ENCODE measurements at places on chromosomes 6 and 20.
A peak's percentile ranks its signal among the peaks of the same experiment; 100 is the strongest.

DNA sequence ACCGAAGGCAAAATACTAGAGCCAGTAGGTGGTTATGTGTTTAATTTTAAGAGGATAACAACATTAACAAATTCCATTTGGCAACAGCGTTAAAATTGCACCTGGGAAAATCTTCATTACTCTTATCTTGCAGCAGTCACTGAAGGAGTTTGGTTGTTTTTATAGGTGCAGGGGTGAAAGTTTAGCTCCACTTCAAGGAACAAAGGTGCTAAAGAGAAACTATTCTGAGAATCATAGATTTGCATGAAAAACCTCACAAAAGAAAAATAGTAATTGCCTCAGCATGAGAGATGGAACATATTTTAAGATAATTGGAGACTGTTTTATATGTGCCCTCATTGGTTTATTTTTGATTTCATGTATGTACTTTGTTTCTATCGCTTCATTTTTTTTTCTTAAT, 444.4 kb downstream of the UTRN start:
- no peak for DNase-seq

- DNase-seq = peak; percentile 59
Observed at GRCh38 chr6:35213824-35214756, at the start of gene SCUBE3. Gene SCUBE3, plus strand, starts transcription at chr6:35213956. Its CDS starts 463 bp downstream, at chr6:35214419.

DNA sequence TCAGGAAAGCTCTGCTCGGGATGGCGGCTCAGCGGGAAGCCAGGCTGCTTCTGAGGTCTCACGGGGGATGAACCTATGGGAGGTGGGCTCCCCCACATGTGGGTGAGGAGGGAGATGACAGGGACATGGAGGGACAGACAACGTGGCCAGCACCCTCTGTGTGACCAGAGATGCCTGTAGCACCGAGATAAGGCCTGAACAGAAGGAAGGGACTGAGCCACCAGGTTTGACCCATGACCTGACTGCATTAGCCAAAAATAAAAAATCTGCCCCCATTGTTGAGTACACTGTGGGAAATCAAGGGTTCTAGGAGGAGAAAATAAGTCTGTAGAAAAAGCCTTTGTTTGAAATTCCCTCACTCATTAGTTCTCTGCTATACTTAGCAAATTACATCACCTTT, 105.7 kb downstream of the RNASET2 start:
- DNase-seq = no peak

DNA sequence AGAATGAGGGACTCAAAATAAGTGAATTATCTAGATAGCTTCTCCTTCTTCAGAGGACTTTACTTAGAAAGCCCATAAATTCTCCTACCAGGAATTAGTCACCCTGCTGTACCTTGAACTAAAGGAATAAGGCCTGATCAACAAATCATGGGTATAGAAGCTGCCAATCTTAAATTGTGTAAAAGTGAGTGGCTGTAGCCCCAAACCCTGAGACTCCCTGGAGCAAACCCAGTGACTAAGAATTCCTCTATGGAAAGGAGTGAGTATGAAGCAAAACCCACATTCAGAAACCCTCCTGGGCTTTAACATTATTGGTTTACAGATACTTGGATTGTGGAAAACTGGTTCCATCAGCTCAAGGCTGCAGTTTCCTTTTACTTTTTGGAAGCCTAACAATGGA, 285.8 kb upstream of the TBX18 start:
- no peak for DNase-seq

DNA sequence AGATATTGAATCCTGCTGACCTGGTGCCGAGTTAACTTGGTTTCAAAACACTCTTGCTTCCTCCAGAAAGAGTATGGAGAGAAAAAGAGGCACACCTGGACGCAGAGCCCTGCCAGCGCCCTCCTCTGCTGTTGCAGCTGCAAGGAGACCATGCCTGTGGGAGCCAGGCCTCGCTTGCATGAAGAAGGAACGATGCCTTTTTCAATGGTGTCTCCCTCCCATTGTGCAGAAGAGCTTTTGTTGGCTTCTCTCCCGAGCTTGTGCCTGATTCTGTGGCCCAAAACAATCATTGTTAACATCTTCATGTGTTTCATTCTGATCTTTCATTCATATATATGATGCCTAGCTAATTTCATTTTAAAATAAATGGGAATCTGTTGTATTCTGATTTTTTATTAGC, 98.1 kb downstream of the FAM120B start:
- no peak for DNase-seq

DNA sequence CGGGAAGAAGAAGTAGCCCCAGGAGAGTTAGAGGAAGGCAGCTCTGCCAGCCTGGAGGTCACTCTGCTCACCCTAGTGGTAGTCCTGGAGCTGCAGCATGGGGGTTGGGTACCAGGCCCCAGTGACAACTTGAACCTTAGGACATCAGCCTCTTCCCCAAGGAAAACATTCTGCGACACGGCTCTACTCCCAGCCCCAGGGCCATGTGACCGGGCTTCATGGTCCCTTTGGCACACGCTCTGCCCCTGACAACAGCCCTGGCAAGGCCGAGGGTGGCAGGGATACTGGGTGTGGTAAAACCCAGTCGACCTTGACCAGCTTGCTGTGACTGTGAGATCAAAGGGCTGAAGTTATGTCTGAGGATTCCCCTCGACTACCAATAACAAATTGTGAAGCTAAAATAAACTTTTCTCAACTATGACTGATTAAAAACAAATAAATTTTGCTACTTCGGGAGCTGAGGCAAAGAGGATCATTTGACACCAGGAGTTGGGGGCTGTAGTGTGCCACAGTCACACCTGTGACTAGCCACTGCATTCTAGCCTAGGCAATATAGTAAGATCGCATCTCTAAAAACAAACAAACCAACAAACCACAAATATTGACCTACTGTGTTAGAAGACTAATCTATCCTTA, 24.4 kb upstream of the ARID1B start:
- DNase-seq = peak; percentile 66
